ENCODE measurements at places on chromosomes 4 and X. TPM values are rescaled to one million over a fixed set of nuclear protein-coding genes. Genes with fewer than 3 reads are reported as not detected.

The RHOXF2 gene
- total RNA-seq = not detected

The ZNF732 gene
- total RNA-seq = 0.38 TPM

The IL13RA1 gene
- 18.7 TPM for total RNA-seq

The KLHL13 gene
- 21.2 TPM for total RNA-seq

The CENPE gene
- total RNA-seq = 11.2 TPM

The NEK1 gene
- total RNA-seq = 4.6 TPM

The FAT4 gene
- 18.5 TPM for total RNA-seq

The UGT8 gene
- total RNA-seq = 7.2 TPM

The TMPRSS11B gene
- total RNA-seq = not detected

The CDX4 gene
- total RNA-seq = not detected

The CDK16 gene
- 133 TPM for total RNA-seq

The CLDN22 gene
- not detected for total RNA-seq

The F8 gene
- total RNA-seq = 2.2 TPM

The PIR gene
- 5.1 TPM for total RNA-seq

The L1CAM gene
- total RNA-seq = 37.3 TPM

The SLC49A3 gene
- total RNA-seq = 13.1 TPM

The SATL1 gene
- total RNA-seq = not detected

The SPACA5B gene
- total RNA-seq = not detected

The TRIML2 gene
- not detected for total RNA-seq

The SPACA5 gene
- total RNA-seq = not detected

The HTN3 gene
- total RNA-seq = not detected

The ZAR1 gene
- not detected for total RNA-seq

The YIPF6 gene
- 11.2 TPM for total RNA-seq

The AMBN gene
- not detected for total RNA-seq

The IL1RAPL1 gene
- total RNA-seq = 0.76 TPM

The SOX3 gene
- total RNA-seq = not detected

The RASSF6 gene
- 0.16 TPM for total RNA-seq

The MAGEA4 gene
- not detected for total RNA-seq

The OCIAD2 gene
- 88.6 TPM for total RNA-seq

The GLRA2 gene
- not detected for total RNA-seq

The NXF2 gene
- total RNA-seq = not detected

The POU4F2 gene
- total RNA-seq = not detected

The SYP gene
- 1.5 TPM for total RNA-seq

The PAGE5 gene
- not detected for total RNA-seq

The LETM1 gene
- total RNA-seq = 63.9 TPM

The GALNTL6 gene
- total RNA-seq = 0.25 TPM

The ITGB1BP2 gene
- 1.6 TPM for total RNA-seq

The MAGEC1 gene
- not detected for total RNA-seq

The SSX3 gene
- not detected for total RNA-seq

Data from mesangial cell (primary cell).